ENCODE measurements at places on chromosomes 1 and 21. TPM values are rescaled to one million over a fixed set of nuclear protein-coding genes. Genes with fewer than 3 reads are reported as not detected.

DNA sequence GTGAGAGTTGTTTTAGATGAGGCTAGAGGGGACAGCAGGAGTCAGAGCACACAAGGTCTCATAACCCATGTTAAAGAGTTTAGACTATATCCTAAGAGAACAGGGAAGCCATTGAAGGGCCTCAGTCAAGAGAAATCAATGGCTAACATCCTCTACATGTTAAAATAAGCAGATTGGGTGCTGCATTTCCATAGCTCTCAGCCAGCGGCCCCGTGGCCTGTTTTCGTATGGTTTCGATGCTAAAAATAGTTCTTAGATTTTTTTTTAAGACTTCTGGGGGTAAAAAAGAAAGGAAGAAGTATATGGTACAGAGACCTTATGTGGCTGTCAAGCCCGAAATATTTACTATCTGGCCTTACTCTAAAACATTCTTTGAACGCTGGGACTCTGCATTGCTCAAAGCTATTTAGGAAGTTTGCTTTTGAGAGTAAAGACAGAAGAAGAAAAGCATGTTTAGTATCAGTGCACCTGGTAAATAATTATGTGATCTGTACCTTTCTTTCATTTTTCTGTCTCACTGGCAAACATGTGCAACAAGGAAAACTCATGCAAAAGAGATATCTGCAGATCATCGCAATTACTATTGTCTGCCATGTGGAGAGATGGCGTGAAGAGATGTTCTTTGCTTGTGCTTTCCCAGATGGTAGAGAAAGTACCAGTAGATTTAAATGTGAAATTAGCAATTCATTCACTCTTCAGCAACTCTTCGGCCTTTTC is 8.4 kb downstream of the PDIK1L start:
- DNase-seq: no peak

DNA sequence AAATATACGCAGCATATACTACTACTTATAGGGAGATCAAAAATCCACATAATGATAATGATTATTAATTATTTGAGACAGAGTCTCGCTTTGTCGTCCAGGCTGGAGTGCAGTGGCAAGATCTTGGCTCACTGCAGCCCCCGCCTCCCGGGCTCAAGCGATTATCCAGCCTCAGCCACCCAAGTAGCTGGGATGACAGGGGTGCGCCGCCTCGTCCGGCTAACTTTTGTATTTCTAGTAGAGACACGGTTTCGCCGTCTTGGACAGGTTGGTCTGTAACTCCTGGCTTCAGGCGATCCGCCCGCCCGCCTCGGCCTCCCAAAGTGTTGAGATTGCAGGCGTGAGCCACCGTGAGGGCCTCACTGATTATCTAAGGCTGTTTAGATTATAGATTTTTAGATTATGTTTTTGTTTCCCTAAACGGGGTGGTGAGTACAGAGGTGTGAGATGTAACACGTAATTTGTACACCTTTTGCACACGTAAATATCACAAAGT is 548 bp upstream of the SLC25A33 start:
- DNase-seq: peak; percentile 5

S100A9 gene
- not detected for total RNA-seq

PLA2G2F gene
- not detected for total RNA-seq

DNA sequence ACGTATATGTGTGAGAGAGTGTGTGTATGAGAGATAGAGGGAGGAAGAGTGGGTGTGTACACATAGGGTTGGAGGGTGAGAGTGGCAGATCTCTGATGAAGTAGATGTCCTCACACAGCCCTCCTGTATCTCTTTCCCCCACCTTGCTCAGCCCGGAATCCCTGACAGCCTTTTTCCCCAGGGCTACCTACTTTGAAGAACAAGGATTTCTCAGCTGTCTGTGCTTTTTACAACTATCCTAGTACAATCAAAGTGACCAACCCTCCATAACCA is 29.1 kb upstream of the CADM3 start:
- no peak for DNase-seq

- no peak for DNase-seq
Observed at GRCh38 chr1:118190561-118190960, 5.5 kb upstream of the SPAG17 start.

DNA sequence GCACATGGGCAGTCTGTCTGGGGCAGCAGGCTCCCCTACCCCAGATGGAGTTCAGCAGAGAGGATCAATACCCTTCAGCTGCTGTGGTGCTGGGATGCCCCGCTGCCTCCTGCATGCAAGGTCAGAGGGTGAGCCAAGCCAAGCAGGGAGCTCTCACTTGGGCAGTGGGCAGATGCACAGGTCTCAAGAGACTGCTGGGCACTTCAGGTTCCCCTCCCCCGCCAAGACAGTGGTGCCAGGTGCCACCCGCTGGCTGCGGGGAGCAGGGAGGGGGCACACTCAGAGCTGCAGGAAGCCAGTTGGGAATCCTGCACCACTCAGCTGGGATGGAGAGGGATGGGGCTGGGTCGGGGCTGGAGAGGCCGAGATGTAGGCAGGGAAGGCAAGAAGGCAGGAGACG is 15.8 kb upstream of the EVA1B start:
- no peak for DNase-seq

DNA sequence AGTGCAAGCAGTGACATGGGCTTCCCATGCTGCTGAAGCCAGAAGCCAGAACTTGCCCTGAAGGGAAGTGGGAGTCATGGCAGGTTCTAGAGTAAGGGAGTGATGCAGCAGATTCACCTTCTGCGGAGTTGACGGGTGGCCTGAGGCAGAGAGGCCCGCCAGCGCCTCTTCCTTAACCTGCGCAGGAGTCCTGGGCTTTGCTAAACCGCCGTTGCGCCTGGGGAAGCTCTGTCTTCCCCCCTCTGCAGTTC is 67.3 kb downstream of the OBSCN start:
- no peak for DNase-seq

- DNase-seq: no peak
Observed at GRCh38 chr1:47593013-47593568, 155.2 kb downstream of the FOXD2 start.

GRCh38 chr1:189438808-189439207 is 1038.9 kb downstream of the BRINP3 start:
- no peak for DNase-seq

OPTC gene
- total RNA-seq: not detected

DNA sequence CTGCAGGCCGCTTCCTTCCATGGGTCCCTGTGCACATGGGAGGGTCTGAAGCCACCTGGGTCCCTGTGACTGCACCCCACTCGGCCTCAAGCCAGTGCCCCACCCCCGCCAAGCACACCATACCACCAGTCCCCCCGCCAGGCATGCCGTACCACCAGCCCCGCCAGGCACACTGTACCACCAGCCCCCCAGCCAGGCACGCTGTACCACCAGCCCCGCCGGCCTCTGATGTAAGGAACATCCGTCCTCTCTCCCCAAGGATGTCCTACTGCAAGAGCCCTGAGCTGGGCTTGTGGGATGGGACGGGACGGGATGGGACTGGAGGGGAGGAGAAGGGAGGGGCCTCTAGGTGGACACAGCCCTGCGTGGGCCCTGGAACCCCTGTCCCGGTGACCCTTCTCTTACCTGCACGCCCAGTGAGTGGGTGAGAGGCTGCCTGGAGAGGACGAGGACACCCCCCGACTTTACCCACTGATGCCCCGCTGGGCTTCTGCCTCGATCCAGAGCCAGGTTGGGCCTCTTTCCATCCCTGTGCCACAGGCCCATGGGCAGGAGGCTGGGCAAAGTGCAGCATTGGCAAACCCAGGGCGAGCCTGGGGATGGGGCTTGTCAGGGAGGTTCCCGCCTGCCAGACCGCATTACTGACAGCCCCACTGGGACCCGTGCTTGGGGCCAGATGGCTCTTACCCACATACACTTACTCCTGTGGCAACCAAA is 40.8 kb upstream of the COL6A1 start:
- DNase-seq: no peak

DNA sequence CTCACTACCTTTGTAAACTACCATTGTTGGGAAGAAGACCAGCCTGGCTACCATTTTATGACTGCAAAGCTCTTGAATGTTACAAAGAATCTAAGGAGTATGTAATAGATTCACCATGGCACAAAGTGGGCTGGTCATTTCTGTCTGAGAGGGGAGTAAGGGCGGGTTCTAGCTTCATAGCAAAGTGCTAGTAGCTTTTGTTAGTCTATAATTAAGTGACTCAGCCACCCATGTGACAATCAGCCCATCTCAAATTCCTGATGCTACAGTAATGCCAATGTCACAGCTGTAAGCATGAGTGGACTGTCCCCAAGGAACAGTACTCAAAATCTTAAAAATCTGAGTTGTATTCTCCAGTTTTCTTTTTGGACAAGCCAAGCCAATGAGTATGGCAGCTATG is 15.4 kb upstream of the OTUD3 start:
- no peak for DNase-seq

GRCh38 chr21:17925899-17926298 is 106.7 kb upstream of the C21orf91 start:
- DNase-seq: no peak

GRCh38 chr21:32592929-32593502 is 7.7 kb upstream of the TCP10L start:
- DNase-seq: no peak

GRCh38 chr1:228216371-228217320 is 8.8 kb downstream of the OBSCN start:
- no peak for DNase-seq

DNA sequence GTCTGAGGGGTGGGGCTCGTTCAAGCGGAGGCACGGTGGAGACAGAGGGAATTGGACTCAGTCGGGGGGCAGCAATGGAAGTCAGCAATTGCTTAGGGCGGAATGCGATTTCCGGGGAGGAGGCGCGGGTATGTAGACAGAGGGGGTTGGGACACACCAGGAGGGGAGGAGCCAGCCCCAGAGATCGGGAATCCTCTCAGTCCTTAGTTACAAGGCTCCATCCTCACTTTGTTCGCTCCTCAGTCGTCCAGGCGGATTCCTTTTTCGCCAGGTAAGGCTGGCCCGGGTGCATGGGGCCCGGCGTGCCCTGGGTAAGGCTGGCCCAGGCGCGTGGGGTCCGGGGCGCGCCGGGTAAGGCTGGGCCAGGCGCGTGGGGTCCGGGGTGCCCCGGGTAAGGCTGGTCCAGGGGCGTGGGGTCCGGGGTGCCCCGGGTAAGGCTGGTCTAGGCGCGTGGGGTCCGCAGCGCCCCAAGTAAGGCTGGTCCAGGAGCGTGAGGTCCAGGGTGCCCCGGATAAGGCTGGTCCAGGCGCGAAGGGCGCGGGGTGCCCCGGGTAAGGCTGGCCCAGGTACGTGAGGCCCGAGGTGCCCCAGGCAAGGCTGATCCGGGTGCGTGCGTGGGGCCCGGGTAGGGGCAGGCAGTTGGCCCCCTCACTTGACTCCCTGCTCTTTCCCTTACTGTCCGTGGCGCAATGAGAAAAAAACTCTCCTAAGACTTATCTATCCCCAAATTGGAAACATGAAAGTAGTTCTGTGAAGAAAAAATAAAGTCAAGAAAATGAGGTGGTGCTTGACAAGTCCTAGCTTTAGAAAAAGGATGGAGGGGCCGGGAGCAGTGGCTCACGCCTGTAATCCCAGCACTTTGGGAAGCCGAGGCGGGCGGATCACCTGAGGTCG is at the start of gene L1TD1:
L1TD1 (plus strand) TSS at position 199 of the 894 bp plus-strand sequence. CDS start 11,780 bp downstream, outside the sequence.
- peak; percentile 41 for DNase-seq

- DNase-seq: no peak
Observed at GRCh38 chr1:53572065-53572814, 113.0 kb downstream of the DMRTB1 start.
